CD4-positive, alpha-beta T cell treated with Interleukin-15 for 1 hour (primary cell): ENCODE measurements at places on chromosomes 4 and X.
A peak's percentile ranks its signal among the peaks of the same experiment; 100 is the strongest.

- peak; percentile 14 for DNase-seq
These were observed 11.0 kb downstream of the ATP5ME start for GRCh38 chr4:663046-663437.

GRCh38 chr4:81666491-81666890, 194.8 kb upstream of the RASGEF1B start:
- no peak for DNase-seq

- no peak for DNase-seq
These were observed 121.0 kb upstream of the TEX13D start for GRCh38 chrX:124211312-124211942.

DNA sequence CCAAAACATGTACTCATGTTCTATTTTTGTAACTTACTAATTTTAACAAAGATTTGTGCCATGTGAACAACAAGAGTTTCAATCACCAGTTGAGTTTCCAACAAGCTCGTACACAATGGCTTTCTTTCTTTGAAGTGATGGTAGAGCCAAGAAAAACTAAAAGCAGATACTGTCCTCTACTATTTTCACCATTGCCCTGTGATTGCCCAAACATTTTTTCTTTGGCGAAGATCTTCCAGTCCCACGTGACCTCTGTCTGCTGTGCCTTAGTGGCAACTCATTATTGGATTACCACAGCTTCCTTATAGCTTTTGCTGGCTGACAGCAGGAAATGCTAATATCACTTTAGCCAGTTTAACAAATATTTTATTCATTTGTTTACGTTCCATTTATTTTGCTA, 1147.1 kb downstream of the STIM2 start:
- no peak for DNase-seq

DNA sequence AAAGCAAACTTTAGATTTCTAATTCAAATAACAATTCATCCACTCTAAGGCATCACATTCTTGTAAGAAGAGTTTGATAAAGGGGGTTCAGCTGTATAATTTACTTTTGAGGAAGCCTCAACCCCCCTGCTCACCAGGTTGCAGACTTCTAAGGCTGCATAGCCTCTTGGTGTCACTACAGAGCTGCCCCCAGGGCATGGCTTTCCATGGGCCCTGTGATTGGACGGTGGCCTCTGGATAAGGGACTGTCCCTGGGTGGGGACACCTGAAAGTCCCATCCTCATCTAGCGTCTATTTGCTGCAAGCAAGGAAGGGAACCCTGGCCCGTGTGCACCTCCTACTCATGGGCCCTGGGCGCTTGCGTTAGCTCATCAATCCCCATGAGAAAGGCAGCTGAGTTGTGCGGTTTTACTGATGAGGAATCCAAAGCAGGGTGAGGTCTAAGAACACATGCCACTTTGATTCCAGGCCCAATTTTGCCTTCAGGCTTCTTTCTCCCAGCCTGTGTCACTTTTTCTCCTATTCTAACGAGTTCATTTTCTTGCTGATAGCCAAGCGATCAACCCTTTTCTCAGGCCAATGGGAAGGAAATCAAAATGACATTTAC, 51.8 kb downstream of the SCML1 start:
- DNase-seq = no peak

- DNase-seq = no peak
These were observed 80.6 kb downstream of the FRYL start for GRCh38 chr4:48699475-48699874.

DNA sequence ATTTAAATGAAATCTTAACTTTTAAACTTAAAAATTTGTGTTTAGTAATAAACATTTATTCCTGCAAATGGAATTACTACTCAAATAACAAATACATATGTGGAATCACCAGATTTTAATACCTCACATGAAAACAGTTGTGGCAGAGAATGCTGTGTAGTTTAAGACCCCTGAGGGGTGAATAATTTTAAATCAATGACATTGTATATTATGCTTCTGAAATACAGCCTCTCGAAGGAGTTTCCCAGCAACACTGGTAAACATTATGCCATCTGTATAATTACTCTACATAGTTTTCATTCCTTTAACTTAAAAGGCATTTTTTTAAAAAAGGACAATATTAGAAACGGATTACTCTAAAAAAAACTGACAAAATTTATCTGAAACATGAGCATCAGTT, 2313.3 kb downstream of the ARAP2 start:
- DNase-seq = no peak

- DNase-seq = no peak
These were observed 15.7 kb downstream of the SH2D1A start for GRCh38 chrX:124362072-124362471.

DNA sequence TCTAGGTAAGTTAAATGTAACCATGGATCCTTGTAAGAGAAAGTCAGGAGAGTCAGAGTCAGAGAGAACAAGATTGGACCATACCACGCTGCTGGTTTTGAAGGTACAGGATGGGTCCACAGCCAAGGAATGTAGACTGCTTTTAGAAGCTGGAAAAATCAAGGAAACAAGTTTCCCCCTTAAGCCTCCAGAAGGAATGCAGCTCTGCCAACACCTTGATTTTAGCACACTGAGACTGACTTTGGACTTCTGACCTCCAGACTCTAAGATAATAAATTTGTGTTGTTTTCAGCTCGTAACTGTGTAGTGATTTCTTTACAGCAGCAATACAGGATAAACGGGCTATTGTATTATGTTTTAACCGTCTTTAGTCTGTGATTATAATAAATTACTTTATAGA, 108.0 kb upstream of the USP38 start:
- DNase-seq = no peak

GRCh38 chr4:125772680-125773079, 457.9 kb downstream of the FAT4 start:
- no peak for DNase-seq

- DNase-seq = no peak
These were observed 3.5 kb downstream of the SLIT2 start for GRCh38 chr4:20255251-20255586.

DNA sequence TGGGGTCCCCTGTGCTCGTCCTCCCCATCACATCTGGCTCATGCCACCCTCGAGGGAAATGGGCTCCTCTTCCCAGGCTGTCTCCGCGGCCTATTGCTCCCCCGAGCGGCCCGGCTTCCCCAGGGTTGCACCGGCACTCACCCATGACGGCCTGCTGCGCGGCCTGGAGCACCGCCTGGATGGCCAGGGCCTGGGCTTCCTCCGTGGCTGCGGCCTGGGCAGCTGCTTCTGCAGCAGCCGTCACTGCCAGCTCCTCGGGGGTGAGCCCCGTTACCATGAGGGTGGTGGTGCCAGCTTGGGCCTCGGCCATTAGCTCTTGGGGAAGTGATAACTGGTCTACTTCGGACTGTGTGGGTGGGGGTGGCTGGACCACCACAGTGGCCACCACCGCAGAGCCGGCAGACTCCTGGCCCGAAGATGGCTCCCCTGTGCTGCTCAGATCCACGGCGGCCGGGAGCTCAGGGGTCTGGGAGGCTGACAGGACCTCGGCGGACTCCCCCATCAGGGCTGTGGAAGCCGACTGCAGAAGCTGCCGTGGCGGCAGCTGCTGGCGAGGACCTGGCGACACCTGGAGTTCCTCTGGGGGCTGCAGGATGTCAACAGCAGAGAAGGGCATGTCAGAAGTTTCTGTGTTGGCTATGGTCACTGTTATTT, 8.1 kb upstream of the RENBP start:
- no peak for DNase-seq

GRCh38 chrX:9942086-9942485, 25.1 kb upstream of the CLDN34 start:
- DNase-seq = peak; percentile 46

DNA sequence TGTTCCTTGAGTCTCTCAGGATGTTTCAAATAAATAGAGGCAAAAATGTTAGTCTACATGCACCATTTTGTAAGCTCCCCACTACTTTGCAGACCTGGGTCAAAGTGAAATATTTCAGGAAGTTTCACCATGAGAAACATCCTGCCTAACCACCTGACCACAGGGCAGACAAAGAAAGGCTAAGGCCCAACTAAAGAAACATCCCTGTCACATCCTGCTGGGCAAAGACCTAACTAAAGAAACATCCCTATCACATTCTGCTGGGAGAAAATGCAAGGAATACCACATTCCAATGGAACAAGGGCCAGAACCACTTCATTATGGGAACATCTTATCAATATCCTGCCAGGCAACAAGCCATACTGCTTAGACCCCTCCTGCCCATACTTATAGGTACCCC, 1303.4 kb downstream of the TECRL start:
- no peak for DNase-seq

- DNase-seq = no peak
These were observed 310.1 kb downstream of the PPP3CA start for GRCh38 chr4:101037249-101037648.

DNA sequence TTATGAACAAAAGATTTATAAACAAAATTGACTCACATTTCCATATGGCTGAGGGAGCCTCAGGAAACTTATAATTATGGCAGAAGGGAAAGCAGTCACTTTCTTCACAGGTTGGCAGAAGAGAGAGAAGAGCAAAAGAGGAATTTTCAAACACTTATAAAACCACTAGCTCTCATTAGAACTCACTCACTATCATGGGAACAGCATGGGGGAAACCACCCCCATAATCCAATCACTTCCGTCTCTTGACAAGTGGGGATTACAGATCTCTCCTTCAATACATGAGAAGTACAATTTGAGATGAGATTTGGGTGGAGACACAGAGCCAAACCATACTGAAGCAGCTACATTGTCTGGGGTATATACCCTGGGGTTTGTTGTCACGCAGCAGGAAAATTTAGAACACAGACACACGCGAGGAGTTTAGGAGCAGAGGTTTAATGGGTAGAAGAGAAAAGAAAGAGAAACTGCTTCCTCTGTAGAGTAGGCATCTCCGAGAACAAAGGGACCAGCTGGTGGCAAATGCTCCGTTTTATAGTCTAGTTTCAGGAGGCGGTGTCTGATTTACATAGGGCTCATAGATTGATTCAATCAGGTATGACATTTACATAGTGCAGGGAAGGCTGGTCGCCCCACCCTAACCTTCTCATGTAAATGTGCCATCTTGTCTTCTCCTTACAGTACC, 2277.7 kb upstream of the AGA start:
- DNase-seq = no peak

GRCh38 chr4:55635741-55636655, at the start of gene NMU:
Gene NMU, minus strand, starts transcription at chr4:55636298. Its CDS starts 106 bp downstream, at chr4:55636192.
- DNase-seq = peak; percentile 21

DNA sequence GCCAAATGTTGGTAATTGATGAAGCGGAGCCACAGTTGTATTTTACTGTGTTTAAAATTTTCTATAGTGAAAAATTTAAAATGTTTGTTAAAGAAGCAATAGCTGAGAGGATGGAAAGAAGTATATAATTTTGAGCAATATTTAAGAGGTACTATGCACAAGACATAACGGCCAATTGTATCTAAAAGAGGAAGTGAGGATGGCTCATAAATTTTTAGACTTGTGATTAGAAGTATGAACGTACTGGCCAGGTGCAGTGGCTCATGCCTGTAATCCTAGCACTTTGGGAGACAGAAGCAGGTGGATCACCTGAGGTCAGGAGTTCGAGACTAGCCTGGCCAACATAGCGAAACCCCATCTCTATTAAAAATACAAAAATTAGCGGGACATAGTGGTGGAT, 12.7 kb upstream of the HHIP start:
- no peak for DNase-seq

- DNase-seq = no peak
These were observed 89.8 kb upstream of the ARMCX2 start for GRCh38 chrX:101749436-101749835.

- DNase-seq = no peak
These were observed 9.1 kb upstream of the MAN2B2 start for GRCh38 chr4:6565691-6566390.

DNA sequence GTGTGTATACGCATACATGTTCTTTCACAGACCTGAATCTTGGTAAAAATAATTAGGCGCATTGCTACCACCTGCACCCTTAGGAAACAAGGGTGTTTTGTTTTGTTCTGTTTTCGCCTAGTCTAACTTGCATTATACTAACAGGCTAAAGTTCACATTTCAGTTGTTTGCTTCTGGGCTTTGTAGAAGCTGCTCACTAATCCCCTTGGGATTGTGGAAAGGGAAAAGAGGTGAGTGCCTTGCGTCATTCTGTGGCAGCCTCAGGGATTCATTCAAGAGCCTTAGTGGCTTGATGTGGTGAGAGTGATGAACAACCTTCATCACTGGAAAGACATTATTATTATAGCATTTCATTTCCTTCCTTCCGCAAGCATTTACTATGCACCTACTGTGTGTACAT, 331.1 kb downstream of the ADGRL3 start:
- DNase-seq = no peak

GRCh38 chr4:188624370-188624769, 485.1 kb downstream of the TRIML1 start:
- no peak for DNase-seq

GRCh38 chr4:105150503-105150902, 3.8 kb downstream of the TET2 start:
- no peak for DNase-seq

DNA sequence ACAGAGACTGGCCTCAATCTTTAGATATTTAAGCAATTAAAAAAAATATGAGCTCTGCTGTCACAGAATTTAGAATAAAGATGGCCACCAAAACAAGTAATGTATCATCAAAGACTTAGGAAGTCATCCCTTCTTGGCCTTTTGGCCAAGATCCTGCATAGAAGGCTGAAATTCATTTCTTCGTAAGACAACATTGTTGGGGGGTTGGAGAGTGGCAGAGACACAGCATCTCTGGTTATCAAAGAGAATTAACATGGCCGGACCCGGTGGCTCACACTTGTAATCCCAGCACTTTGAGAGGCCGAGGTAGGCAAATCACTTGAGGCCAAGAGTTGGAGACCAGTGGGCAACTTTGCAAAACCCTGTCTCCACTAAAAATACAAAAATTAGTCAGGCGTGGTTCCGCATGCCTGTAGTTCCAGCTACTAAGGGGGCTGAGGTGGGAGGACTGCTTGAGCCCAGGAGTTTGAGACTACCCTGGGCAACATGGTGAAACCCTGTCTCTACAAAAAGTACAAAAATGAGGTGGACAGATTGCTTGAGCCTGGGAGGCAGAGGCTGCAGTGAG, 4.0 kb downstream of the PPM1K start:
- DNase-seq = no peak

- DNase-seq = no peak
These were observed 206.8 kb downstream of the TENM3 start for GRCh38 chr4:182449930-182450439.

DNA sequence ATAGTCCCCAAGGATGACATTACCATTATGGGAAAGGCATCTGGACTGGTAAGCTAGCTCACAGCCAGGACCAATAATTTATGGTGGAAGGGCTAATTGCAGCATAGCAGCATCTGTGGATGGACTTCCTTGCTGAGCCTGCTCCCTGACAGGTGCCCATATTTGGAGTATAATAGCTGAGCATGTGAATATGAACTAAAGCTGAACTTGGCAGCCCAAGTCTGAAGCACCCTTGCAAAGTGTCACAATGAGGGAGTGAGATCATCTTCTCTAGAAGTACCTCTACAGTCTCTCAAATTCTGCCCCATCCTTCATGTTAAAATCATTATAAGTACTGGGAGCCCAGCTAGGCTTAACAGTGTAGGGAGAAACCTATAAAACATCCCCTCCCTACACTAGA, 128.2 kb upstream of the INPP4B start:
- no peak for DNase-seq

DNA sequence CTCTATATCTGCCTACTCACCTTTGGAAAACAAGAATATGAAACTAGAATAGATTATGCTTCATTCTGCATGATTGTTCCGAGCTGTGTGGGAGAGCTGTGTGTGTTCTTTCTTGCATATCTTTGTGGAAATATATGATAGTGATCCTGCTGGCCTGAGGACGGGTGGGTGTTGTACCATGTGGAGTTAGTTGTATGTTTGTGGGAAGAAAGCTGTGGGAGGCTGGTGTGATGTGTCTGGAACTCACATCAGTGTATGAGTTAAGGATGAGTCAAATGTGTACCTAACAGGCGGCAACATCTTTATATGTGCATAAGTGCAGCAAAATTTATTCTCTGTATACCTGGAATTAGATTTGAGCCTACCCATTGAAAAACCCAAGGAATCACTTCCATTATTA, 208.1 kb upstream of the ADGRL3 start:
- no peak for DNase-seq
